ENCODE measurements at places on chromosomes 6 and 20.

- no peak for DNase-seq
Measured at GRCh38 chr6:50259903-50260302, 210.2 kb upstream of the DEFB112 start.

DNA sequence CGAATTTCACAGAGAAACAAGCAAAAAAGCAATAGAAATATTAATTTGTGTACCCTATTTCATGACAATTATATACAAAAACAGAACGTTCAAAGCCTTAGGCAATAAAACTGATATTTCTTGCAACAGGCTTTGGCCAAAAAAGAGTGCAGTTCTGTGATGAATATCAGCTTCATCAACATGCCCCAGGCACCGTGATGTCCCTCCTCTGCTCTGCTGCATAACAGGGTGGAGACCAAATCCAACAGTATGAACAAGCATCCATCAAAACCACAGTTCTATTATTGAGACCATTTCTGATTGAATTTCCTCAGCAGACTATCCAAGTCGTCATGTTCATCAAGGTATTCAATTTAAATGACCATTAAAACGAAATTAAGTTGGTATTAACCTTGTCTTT, 722.6 kb upstream of the NRSN1 start:
- no peak for DNase-seq

DNA sequence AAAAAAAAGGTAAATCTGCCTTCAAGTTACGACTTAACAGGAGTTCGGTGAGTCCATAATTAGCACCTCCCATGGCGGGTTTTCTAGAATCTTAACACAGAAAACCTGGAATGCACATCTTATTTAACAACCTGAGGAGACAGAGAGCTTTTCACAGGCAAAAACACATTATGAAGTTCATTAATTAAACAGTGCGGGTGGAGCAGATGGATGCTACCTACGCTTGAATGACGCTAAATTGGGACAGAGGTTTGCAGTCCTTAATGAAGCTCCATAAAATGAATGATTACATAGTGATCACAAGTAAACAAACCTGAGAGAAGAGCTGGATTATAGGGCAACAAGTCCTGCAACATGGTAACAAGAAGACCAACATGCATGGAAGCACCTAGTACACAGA, 81.0 kb downstream of the INSM1 start:
- DNase-seq = no peak

- DNase-seq = no peak
Measured at GRCh38 chr6:105601541-105602236, 198.8 kb upstream of the PREP start.

DNA sequence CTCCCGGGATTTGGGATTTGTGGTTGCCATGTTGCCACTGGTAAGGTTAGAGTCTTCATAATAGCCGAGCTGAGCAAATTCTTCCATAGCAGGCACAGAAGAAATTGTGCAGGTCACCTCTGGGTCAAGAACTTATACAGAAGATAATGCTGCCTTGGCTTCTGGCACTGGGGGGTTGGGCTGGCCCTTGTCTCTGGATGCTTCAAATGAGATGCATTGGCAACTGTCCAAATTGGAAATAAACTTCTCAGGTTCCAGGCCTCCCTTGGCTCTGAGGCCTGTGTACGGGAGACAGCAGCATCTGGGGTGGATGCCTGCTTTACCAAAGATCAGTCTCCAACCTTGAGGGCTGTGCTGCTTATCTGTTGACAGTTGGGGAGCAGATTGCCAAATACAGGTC, 26.2 kb downstream of the MYO6 start:
- peak; percentile 39 for DNase-seq

- peak; percentile 18 for DNase-seq
Measured at GRCh38 chr20:24634855-24635254, 165.4 kb downstream of the SYNDIG1 start.

DNA sequence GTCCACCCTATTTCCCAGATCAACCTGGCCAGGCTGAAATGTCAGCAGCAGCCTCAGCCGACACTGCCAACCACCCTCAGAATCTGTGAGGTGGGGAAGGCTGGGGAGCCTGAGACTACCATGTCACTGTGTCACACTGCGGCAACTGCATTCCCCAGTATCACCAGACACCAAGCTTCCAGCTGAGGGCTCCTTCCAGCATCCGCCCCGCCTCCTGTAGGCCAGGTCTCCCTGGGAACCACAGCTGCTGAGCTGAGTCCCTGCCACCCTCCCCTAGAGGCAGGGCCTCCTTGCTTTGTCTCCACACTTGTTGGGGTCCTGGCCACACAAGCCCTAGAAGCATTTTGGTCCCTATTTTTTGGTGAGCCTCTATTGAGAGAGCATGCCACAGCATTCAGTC, 115.7 kb downstream of the UNC5CL start:
- no peak for DNase-seq

- DNase-seq = no peak
Measured at GRCh38 chr6:56693246-56693607, 50.5 kb upstream of the DST start.

- DNase-seq = no peak
Measured at GRCh38 chr6:34584694-34585093, 28.6 kb upstream of the SPDEF start.

GRCh38 chr6:1679031-1679687, 69.4 kb downstream of the FOXC1 start:
- no peak for DNase-seq

DNA sequence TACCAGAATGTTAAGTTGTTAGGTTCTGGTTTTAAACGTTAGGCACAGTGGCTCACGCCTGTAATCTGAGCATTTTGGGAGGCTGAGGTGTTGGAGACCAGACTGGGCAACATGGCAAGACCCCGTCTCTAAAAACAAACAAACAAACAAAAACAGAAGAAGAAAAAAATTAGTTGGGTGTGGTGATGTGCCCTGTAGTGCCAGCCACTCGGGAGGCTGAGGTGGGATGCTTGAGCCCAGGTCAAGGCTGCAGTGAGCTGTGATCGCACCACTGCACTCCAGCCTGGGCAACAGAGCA, 19.4 kb downstream of the NOL4L start:
- no peak for DNase-seq

DNA sequence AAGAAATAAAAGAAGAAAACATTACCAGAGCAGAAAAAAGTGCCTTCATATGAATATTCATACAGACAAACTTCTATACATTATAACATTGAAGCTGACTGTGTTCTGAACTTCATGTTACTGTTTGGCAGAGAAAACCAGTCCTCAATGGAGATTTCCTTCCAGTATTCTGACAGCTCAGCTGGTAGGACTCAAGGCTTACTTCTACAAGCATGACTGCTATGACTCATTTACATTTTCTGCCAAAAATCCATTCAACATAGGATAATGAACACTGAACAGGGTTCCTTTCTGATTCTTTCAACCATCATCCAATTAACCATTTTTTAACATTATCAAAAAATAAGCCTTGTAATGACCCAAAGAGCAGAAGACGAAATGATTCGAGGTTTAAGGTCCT, 25.4 kb downstream of the COL9A1 start:
- DNase-seq = peak; percentile 86

DNA sequence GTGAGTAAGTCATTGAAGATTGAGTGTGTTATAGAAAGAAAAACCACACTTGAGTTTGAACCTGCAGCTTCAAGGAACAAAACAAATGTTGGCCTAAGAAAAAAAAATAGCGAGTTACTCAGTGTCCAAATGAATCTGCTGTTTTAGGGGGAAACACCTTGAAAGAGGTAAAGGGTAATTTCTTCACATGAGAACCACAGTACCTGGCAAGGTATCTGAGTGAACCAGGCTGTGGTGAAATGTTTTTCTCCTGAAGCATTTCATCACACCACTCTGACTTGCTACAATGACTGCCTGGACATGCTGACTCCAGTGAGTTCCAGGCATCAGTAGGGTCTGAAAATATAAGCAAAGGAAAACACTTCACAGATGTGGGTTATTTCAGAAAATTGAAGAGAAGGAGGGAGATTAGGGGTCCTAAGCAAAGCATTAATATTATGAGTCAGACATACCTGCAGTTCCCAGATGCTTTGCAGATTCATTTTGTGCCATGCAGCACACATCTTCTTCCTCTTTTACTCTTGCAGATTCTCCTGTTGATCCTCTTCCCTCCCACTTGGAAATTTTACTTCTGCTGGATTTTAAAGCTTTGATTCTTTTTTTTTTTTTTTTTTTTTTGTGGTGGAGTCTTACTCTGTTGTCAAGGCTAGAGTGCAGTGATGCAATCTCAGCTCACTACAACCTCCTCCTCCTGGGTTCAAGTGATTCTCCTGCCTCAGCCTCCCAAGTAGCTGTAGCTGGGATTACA, 206.2 kb upstream of the SGK1 start:
- DNase-seq = no peak

GRCh38 chr6:90168693-90169131, 127.9 kb downstream of the BACH2 start:
- no peak for DNase-seq

DNA sequence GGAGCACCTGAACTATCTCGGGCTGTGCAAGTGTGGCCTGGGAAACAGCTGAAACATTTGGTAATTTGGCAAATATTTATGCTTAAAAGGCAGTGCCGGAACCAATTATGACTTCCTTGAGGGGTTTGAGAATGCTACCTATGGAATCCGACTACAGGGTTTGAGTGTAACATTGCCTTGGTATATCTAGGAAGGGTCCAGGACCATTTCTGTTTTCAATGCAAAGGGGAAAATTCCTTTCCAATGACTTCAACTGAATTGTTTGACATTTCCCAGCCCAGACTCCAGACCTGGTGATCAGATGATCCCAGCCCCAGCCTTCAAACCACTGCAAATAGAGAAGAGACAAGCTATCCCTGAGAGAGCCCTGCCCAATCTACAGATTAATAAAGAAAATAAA, 4.6 kb upstream of the PPP1R3G start:
- DNase-seq = no peak

DNA sequence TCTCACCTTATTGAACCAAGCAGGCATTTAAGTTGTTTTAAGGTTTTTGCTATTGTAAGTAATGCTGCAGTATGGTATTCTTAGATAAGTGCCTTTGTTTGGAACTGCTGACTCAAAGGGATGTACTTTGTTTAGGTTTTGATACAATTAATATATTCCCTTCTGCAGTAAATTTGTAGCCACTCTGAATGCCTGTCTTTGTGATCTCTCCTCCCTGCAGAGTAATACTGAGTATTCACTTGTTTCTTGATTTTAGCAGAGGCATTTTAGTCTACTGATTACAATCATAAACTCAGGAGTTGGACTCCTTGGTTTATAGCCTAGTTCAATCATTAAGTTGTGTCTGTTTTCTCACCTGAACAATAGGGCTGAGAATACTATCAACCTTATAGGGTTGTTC, 13.4 kb downstream of the CDS2 start:
- no peak for DNase-seq

DNA sequence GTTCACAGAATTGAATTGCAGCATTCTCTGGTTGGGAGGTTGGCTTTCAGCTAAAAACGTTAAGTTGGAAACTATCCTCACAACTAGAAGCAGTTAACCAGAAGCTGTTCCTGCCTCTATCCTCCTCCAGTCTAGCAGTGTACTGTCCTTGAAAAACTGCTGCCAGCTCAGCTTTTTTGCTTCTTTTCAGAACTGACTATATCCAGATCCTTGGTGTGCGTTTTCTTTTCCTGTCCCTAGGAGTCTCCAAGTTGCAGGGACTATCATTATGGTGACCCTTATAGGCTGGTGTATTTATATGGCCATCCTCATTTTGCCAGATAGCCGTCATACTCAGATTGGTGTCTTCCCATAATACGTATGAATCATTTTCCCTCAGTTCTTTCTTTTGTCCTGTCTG, 5.5 kb downstream of the ITCH start:
- no peak for DNase-seq

- DNase-seq = no peak
Measured at GRCh38 chr6:54244430-54244829, 63.8 kb upstream of the TINAG start.

GRCh38 chr20:49505518-49505917, 23.1 kb upstream of the KCNB1 start:
- DNase-seq = no peak

GRCh38 chr20:59466107-59466815, 138.1 kb upstream of the PHACTR3 start:
- no peak for DNase-seq

DNA sequence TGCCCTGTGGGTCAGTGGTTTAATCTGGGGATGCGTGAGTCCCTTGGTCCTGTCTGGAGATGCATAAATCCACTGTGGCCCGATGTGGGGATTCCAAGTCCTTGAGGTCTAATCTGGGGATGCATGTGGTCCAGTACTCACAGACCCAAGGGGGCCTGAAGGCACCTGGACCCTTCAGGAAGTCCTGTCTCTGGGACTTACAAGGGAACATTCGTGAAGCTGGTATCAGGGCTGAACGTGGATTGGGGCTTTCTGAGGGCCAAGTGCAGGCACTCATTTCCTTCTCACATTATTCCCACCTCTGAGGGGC, 25.2 kb upstream of the GTSF1L start:
- DNase-seq = no peak

DNA sequence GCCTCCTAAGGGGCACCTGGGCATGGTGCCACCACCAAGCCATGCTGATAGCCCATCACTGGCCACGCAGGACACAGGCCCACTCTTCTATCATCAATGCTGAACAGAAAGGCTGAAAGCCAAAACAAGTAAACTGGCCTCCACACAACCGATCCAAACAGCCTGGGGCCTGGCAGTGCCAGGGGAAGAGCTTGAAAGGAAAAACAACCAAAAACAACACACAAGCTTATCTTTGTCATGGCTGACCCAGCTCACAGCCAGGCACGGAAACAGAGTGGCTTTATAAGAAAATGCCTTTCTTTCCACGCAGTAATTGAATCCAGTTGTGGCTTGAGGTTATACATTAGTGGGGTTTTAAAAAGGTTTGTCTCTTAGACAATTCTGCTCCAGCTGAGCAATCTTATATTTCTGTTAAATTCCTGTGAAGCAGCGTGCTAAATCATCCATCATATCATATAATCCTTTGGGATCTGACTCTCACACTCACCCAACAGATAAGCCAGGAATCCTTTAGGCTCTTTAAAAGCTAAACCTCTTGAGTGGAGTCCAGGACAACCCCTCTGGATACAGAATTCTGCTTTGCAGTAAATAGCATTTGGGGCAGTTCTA, 65.4 kb upstream of the SLC22A16 start:
- DNase-seq = no peak

DNA sequence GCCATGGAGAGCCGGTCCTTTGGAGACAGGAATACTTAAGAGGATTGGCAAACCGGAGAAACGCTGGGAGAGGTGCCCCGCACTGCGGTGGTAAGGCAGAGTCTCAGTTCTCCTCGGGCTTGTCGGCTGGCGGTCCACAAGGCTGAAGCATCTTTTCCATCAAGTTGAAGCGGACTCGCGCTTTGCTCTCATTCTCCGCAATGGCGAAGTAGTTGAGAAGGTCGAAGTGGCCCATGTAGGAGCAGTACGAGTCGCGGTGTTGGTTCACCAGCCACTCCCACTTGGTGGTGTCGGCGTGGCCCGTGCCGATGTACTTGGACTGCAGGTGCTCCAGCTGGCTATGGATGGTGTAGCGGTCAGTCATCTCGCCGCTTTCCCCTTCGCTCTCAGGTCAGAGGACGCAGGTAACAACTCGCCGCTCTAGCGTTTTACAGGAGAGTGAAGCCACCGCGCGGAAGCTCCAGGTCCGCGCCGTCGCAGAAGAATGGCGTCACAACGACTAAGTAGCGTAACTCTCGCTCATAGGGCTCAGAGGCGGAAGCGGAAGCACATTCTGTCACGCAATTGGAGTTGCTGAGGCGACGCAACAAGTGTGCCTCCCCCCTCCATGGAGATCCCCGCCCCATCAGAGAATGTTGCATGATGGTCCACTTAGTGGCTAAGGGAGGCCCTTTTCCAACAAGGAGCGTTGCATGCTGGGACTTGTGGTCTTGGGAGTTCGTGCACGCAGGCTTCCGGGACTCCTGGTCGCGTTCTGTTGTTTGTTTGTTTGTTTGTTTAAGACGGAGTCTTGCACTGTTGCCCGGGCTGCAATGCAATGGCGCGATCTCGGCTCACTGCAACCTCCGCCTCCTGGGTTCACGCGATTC, at the start of gene SF3B5:
SF3B5 (minus strand) TSS at position 440 of the 869 bp plus-strand sequence; CDS start at position 364, 76 bp downstream.
- peak; percentile 99 for DNase-seq

GRCh38 chr20:63121749-63122405, 94.1 kb downstream of the YTHDF1 start:
- no peak for DNase-seq

All from retinal pigment epithelial cell (primary cell).